Esophagus squamous epithelium (tissue), 5 donors: ENCODE measurements at places on chromosomes 1 and 21. TPM values are rescaled to one million over a fixed set of nuclear protein-coding genes. Genes with fewer than 3 reads are reported as not detected.

CFHR1 gene
- total RNA-seq: not detected

CELA2A gene
- not detected for total RNA-seq

CHI3L2 gene
- total RNA-seq: 0.57 TPM

MIXL1 gene
- not detected for total RNA-seq

LEPR gene
- total RNA-seq: 20.4 TPM

GIPC2 gene
- total RNA-seq: 4.2 TPM

EDARADD gene
- 6.2 TPM for total RNA-seq

FTCD gene
- not detected for total RNA-seq

TDRD5 gene
- 0.57 TPM for total RNA-seq

LCE2B gene
- not detected for total RNA-seq

- H3K4me1 ChIP-seq: peaks cover 93% of the 10 kb centered on the region
- no peaks in the 10 kb centered on the region for H3K27me3 ChIP-seq
- peak overlapping the region; percentile 87 for H3K27ac ChIP-seq
- no peak overlapping the region for H3K4me3 ChIP-seq
- no peak for DNase-seq
- no peaks in the 10 kb centered on the region for H3K36me3 ChIP-seq
Measured at GRCh38 chr1:54326543-54327385, 79.4 kb downstream of the SSBP3 start.

DNA sequence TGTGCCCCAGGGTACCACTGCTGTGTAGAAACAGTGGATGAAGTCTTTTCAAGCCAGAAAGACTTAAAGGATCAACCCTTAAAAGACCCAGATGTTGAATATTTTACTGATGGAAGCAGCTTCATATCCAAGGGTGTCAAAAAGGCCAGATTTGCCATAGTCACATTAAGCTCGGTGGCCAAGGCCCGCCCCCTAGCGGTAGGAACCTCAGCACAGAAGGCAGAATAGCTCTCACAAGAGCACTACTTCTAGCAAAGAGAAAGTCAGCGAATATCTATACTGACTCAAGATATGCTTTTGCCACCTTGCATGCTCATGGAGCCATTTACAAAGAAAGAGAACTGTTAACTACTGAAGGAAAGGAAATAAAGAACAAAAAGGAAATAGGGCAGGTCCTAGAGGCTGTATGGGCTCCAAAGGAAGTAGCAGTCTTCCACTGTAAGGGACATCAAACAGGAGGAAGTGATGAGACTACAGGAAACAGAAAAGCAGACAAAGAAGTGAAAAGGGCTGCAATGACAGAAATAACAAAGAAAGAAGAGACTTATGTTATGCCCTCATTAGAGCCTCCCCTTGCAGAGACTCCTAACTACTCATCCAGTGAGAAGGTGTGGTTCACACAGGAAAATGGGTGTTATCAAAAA is 90.5 kb downstream of the LIPI start:
- H3K36me3 ChIP-seq: no peaks in the 10 kb centered on the region
- H3K27ac ChIP-seq: no peak overlapping the region

GRCh38 chr1:3918966-3919611 is 19.0 kb upstream of the C1orf174 start:
- DNase-seq: no peak
- H3K4me3 ChIP-seq: no peak overlapping the region
- no peak overlapping the region for H3K27ac ChIP-seq

DNA sequence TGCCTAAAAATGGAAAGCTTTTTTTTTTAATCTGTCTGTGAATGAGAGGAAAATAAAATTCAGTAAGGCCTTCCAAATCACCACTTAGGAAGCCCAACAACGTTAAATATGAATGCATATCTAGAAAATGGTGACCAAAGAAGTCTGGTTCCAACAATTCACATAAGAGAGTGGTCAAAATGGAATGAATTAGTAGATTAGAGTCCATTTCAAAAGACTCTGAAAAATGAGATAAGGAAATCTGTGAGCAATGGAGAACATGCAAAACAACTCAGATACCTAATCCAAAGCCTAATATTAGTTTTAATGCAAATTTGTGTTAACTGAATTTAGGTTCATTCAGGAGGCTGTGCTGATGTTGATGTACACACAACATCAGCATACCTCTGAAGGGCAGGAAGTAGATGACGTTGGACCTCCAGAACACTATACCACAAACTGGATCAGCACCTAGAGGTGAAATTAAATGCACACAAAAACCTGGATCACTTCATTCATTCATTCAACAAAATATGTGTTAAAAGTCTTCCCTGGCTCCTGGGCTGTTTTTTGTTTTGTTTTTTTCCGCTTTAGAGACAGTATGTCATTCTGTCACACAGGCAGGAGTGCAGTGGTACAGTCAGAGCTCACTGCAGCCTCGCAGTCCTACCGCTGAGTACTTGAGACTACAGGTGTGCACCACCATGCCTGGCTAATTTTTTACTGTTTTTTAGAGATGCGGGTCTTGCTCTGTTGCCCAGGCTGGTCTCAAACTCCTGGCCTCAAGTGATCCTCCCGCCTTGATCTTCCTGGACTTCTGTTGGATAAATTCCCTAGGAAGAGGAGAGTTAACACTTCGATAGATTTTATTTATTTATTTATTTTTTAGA is 4.9 kb upstream of the BRWD1 start:
- DNase-seq: no peak
- no peaks in the 10 kb centered on the region for H3K27me3 ChIP-seq
- peaks cover 29% of the 10 kb centered on the region for H3K4me1 ChIP-seq
- peak overlapping the region; percentile 75 for H3K27ac ChIP-seq
- H3K4me3 ChIP-seq: no peak overlapping the region
- H3K36me3 ChIP-seq: no peaks in the 10 kb centered on the region

DNA sequence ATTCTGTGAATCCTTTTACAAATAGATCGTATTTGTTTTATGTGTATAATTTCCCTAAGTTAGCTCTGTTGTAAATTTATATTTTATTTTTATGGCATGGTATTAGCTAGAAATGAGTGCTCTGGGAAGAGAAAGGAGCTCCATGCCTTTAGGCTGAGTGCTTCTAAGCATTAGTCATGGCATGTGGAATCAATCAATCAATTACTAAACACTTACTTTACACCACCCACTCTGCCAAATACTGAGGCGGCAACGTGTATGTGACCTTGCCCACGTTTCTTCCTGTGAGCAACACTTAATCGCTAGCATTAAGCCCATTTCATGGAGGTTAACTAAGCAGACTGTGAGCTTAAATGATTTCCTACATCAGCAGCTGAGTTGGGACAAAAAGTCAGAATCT is 7.2 kb upstream of the BECN2 start:
- H3K27me3 ChIP-seq: no peaks in the 10 kb centered on the region
- H3K36me3 ChIP-seq: no peaks in the 10 kb centered on the region
- no peak for DNase-seq
- no peak overlapping the region for H3K27ac ChIP-seq
- no peak overlapping the region for H3K4me3 ChIP-seq

- H3K4me3 ChIP-seq: no peak overlapping the region
- DNase-seq: no peak
- peak overlapping the region; percentile 59 for H3K27ac ChIP-seq
- H3K36me3 ChIP-seq: no peaks in the 10 kb centered on the region
Measured at GRCh38 chr1:244352156-244352830, 99.4 kb downstream of the ADSS2 start.

DNA sequence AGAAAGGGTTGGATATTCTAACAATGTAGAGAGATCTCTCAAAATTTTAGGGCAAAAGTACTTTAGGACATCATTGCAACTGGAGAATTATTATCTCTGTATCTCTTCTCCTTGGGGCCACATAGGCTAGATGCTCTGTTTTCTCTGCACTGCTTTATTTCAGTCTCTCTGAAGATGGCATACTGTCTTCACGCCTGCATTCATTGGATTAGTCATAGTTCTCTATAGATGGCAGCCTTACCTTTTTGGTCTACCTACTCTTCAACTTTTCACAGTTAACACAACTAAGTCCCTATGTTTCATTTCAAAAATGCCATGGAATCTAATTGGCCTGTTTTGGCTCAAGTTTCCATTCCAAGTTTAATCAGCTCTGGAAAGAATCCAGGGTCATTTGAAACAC is 1623.3 kb upstream of the B3GALT2 start:
- no peak for DNase-seq
- H3K4me1 ChIP-seq: no peaks in the 10 kb centered on the region
- no peaks in the 10 kb centered on the region for H3K27me3 ChIP-seq
- no peak overlapping the region for H3K4me3 ChIP-seq

- H3K36me3 ChIP-seq: no peaks in the 10 kb centered on the region
- no peak overlapping the region for H3K27ac ChIP-seq
- H3K27me3 ChIP-seq: no peaks in the 10 kb centered on the region
- H3K4me3 ChIP-seq: no peak overlapping the region
Measured at GRCh38 chr1:82511441-82511840, 710.7 kb downstream of the ADGRL2 start.

- H3K27ac ChIP-seq: peak overlapping the region; percentile 60
- H3K4me3 ChIP-seq: no peak overlapping the region
- H3K36me3 ChIP-seq: no peaks in the 10 kb centered on the region
- peaks cover 25% of the 10 kb centered on the region for H3K4me1 ChIP-seq
- DNase-seq: no peak
Measured at GRCh38 chr21:33360881-33361602, 36.3 kb downstream of the IFNAR1 start.
